HFFc6 (cell line): ENCODE measurements at places on chromosomes 7 and 10. TPM values are rescaled to one million over a fixed set of nuclear protein-coding genes. Genes with fewer than 3 reads are reported as not detected.

The CFAP70 gene
- 0.21 to 0.40 TPM (median 0.39 TPM) in 3 replicates for total RNA-seq

GRCh38 chr7:23277359-23277989 lies 21.7 kb upstream of the MALSU1 start:
- peaks cover 11% of the 10 kb centered on the region for H3K4me1 ChIP-seq
- no peak overlapping the region for H3K27ac ChIP-seq
- no peaks in the 10 kb centered on the region for H3K27me3 ChIP-seq

DNA sequence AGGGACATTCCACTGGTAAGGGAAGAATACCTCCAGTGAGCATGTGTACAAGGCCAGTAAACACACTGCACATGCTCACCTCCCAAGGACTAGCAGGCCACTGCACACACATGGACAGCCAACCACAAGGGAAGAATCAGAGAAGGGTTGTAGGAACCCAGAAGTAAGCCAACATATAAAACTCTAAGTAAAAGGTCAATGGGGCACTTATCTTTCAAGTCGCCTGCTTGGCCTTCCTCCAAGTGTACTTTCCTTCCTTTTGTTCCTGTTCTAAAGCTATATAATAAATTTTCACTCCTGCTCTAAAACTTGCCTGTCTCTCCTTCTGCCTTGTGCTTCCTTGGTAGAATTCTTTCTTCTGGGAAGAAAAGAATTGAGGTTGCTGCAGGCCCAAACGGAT lies 33.0 kb downstream of the ORC5 start:
- DNase-seq = no peak
- H3K27me3 ChIP-seq = peaks cover 2% of the 10 kb centered on the region; the same call in 1 of the 2 replicates
- H3K4me1 ChIP-seq = no peaks in the 10 kb centered on the region
- H3K27ac ChIP-seq = no peak overlapping the region

GRCh38 chr10:92239600-92240288 lies 51.1 kb downstream of the CPEB3 start:
- H3K27ac ChIP-seq = peak overlapping the region; percentile 79
- peaks cover 35% of the 10 kb centered on the region for H3K4me1 ChIP-seq
- peak overlapping the region; percentile 93 for H3K4me3 ChIP-seq
- DNase-seq = no peak
- H3K36me3 ChIP-seq = 0 out of 2 replicates have a peak, but pooled peaks cover 4% of the 10 kb centered on the region
